ENCODE measurements at places on chromosomes 12 and 14.

- no peak for DNase-seq
Measured at GRCh38 chr12:88207921-88208620, 66.0 kb downstream of the TMTC3 start.

- DNase-seq: no peak
Measured at GRCh38 chr12:71315328-71315985, 124.1 kb upstream of the LGR5 start.

- DNase-seq: no peak
Measured at GRCh38 chr14:73943083-73943482, 6.8 kb downstream of the FAM161B start.

GRCh38 chr12:6831450-6831995 lies 3.3 kb downstream of the P3H3 start:
- DNase-seq: no peak

GRCh38 chr12:90679674-90680073 lies 275.3 kb downstream of the CCER1 start:
- no peak for DNase-seq

- DNase-seq: no peak
Measured at GRCh38 chr12:12353276-12353675, 3.2 kb upstream of the MANSC1 start.

- peak; percentile 20 for DNase-seq
Measured at GRCh38 chr12:52903285-52903854, 1.5 kb downstream of the KRT8 start.

DNA sequence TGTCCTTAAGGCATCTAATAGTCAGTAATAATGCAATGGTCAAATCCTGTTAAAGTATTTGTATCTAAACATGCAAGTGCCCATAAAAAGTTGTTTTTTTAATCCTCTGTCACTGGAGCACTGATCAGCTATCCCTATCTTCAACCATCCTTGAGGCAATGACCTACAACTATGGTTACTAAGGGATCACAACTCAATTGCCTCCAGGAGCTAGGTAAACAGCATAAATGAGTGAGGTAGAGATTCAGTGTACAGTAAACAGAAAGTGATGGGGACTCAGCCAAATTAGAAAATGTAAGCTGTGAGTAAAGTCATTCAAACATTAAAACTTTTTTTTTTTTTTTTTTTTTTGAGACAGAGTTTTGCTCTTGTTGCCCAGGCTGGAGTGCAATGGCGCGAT lies 18.6 kb downstream of the SPPL3 start:
- no peak for DNase-seq

GRCh38 chr14:64062381-64063115 lies 209.7 kb downstream of the SYNE2 start:
- no peak for DNase-seq

- DNase-seq: no peak
Measured at GRCh38 chr12:29398495-29398894, 17.5 kb upstream of the ERGIC2 start.

DNA sequence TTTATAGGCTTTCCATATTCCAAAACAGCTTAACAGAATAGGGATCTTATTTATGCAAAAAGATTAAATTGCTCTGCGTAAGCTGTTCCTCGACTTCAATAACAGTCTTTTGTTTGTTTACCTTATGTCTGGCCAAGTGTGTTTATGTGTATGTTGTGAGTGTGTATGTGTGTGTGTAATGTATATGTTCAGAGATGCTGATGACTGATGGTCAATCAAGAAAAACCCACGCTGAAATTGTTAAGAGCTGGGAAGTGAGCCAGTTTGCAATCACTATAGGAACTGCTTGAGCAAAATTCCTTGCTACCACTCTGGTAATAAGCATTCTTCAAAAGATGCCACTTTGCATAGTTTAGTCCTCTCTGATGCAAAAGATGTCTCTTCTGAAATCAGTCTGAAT lies 59.6 kb downstream of the PRKD1 start:
- no peak for DNase-seq

- no peak for DNase-seq
Measured at GRCh38 chr12:23096321-23096720, 471.4 kb downstream of the ETNK1 start.

DNA sequence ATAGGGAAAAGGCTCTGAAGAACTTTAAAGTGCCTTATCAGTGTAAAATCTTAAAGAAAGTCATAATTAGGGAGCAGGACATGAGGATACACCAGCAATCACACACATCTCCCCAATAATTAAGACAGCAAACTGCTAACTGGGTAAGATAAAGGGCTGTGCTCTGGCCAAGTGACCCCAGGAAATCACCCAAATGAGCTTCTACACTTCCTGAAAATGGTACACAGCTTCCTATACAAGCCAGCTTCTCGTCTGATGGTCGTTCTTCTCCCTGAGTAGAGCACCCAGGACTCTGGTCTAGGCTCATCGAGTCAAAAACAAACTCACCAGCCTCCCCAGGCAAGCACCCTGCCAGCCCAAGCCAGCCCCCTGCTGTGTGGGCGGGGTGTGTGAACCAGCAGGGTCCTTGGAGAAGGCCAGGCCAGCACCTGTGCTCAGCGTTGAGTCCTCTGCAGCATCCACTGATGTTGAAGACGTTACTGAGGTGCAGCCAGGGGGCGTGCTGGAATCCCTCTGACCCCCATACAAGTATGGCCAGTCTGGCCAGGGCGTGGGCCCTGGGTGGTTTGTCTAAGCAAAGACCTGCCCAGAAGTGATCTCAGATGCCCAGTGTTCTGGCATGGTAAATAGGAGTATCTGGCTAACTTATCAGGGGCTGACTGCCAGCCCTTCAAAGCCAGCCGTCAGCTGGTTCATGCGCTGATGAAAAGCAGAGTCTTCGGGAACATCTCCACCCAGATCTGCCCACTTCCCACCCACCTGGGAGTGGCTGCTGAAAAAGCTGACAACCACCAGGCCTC lies 41.4 kb downstream of the ACTN1 start:
- no peak for DNase-seq

GRCh38 chr12:109044241-109044640 lies 8.1 kb upstream of the USP30 start:
- no peak for DNase-seq

DNA sequence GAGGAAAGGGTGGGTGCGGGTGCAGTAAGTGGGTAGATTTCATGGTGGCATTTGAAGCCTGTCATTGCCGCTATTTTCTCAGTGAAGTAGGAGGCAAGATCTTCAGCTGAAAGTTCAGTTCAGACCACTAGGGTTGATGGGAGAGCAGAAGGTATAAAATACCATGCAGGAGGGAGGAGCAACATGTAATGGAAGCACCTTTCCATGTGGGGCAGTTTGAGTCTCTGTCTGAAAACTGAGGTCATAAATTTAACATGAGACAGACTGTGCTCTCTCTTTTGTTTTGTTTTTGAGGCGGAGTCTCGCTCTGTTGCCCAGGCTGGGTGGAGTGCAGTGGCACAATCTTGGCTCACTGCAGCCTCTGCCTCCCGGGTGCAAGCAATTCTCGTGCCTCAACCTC lies 22.7 kb downstream of the LRRC74A start:
- no peak for DNase-seq
